ENCODE measurements at places on chromosomes 2 and 18. TPM values are rescaled to one million over a fixed set of nuclear protein-coding genes. Genes with fewer than 3 reads are reported as not detected.
A peak's percentile ranks its signal among the peaks of the same experiment; 100 is the strongest.

The POMC gene
- 23.4 TPM for total RNA-seq

The ABCB11 gene
- total RNA-seq: 0.27 TPM

DNA sequence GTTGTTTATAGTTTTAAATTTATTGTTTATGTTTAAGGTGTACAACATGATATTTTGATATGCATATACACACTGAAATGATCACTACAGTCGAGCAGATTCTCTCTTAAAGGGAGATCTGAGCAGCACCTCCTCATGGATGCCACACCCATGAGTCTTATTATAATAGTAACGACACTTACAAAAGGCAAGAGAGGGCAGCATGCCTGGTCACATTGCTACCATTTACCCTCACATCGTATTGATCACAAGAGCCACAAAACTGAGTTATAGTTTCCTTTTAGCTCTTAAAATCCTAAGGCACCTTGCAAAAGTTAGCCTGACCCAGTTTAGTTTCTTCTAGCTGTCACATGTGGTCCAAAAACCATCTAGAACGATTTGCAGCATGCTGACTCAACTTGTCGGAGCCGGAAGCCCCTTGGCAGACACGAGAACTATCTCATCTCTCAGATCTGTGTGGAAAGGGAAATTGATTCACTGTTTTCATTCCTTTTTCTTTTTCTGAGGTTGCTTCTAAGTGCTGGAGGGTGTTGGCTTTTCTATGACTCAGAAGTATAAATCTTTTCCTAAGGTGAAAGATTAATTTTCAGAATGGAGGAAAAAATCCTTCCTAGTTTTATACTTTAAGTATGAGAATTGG, 85.3 kb downstream of the CDC42EP3 start:
- peak; percentile 46 for DNase-seq

- DNase-seq: no peak
Observed at GRCh38 chr2:58539973-58540372, 298.8 kb upstream of the FANCL start.

The TMEM247 gene
- not detected for total RNA-seq

DNA sequence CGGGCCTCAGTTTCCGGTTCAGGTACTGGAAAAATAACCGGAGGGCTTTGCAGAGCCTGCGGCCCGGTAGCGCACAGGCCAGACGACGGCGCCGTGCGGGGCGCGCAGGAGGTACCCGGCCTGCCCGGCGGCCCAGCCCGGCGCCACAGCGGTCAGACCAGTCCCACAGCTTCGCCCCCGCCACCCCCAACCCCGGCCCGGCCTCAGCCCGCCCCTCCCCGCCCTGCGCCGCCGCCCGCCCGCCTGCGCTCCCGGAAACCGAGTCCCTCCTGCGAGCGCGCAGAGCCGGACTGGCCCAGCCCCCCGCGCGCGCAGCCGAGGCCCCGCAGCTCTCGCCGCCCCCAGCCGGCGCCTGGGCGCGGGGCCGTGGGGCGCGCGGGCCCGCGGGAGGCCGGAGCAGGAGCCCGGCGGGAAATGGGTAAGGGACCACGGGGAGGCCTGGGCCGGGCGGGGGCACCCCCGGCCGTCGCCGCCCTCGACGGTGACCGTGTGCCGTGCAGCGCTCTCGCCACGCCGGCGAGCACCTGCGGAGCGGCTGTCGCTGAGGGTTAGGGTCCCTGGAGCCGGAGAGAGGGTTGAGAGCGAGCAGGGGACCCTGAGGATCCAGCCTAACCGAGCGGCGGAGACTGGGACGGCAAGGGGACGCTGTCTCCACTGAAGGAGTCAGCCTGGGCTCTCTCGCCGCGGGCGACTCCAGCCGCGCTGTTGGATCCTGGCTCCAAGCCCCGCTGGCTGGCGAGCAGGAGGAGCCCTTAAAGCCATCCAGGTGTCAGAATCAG, 16.5 kb upstream of the PSD4 start:
- DNase-seq: no peak

GRCh38 chr2:177287814-177288213, 23.3 kb upstream of the NFE2L2 start:
- no peak for DNase-seq

- no peak for DNase-seq
Observed at GRCh38 chr2:121038891-121039616, 245.9 kb downstream of the TFCP2L1 start.

GRCh38 chr2:152644189-152644873, 72.9 kb downstream of the PRPF40A start:
- DNase-seq: no peak

DNA sequence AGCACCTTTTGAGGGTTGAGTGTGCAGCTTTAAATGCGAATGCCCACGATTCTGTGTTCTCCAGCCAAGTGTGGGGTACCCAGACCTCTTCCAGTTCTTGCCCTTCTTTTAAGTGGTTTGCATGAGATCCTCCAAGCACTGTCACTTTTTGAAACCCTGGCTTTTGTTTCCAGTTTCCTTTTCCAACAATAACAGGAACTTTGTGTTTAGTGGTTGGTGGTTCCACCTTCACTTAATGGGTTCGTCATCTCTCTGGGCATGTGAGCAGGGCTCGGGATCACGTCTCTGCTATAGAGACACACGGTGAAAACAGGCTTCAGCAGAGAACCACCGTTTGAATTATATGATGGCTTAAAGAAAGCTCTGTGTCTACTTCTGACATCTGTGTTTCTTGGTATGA, 197.6 kb downstream of the LDLRAD4 start:
- no peak for DNase-seq

GRCh38 chr18:35334821-35335220, 9.4 kb downstream of the ZNF24 start:
- DNase-seq: no peak

DNA sequence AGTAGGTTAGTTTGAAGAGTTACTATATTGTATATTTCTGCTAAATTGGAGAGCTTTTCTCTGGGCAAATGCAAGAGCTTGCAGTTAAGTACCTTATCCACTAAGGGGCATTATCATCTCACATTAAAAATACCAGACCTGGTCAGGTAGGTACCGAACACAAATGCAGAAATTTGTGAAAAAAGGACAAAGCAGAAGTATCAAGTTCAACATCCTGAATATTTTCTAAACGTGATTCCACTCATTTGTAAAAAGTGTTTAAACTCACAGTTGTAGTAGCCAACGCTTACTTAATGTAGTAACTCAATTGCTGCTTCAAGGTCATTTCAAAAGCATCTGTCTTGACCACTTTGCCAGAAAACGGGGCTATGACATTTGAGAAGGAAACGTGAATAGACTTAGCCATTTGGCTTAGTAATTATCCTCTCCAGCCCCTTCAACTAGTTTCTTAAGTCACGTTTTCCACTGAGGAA, 52.1 kb downstream of the CYRIA start:
- DNase-seq: peak; percentile 66

The GREB1L gene
- total RNA-seq: not detected

GRCh38 chr2:197113275-197113711, 186.8 kb upstream of the PGAP1 start:
- no peak for DNase-seq

DNA sequence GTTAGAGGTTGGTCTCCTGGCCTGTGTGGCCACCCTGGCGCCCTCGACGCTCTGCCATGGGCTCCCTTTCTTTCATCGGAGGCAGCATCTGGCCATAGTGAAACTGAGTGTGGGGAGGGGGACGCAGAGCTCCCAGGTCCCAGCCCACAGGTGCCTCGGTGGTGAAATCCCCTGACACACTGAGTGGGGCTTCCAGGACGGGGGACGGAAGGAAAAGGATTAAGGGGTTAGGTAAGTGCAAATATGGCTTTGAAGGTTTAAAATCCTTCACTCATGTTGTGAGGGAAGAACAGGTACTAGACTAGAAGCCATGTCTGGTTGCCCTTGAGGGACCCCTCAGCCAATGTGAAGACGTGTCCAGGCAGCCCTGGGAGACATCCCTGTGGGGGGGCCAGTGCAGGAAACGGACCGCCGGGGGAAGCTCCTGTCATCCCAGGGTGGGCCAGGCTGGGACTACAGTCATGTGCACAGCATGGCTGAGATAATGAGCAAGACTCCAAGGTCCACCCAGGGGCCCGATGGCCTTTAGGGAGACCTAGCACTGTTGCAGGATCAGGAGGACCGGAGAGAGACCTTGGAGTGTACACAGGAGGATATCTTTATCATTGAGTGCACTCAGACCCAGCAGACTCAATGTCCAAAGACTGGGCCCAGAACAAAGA, 36.3 kb downstream of the RTP5 start:
- DNase-seq: no peak

GRCh38 chr18:32802591-32803451, 30.0 kb upstream of the KLHL14 start:
- DNase-seq: no peak

The FOXI3 gene
- total RNA-seq: not detected

The C2orf15 gene
- total RNA-seq: 1.6 TPM

The ERBB4 gene
- not detected for total RNA-seq

DNA sequence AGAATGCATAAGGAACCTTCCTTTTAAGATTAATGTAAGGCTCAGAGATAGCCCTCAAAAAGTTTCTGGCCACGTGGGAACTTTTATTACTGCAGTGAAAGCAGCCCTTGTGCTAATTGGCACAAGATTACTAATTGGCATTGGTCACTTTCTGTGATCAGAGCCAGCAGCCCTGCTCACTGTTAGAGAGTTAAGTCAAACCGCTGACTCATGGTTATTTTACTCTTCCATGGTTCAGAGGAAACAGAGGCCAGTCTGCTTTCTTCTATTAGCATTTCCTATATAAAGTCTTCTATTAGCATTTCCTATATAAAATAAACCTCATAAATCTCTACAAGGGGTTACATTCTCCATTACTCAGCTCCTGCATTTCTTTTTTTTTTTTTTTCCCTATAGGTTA, 1.5 kb upstream of the SLC35G4 start:
- no peak for DNase-seq

DNA sequence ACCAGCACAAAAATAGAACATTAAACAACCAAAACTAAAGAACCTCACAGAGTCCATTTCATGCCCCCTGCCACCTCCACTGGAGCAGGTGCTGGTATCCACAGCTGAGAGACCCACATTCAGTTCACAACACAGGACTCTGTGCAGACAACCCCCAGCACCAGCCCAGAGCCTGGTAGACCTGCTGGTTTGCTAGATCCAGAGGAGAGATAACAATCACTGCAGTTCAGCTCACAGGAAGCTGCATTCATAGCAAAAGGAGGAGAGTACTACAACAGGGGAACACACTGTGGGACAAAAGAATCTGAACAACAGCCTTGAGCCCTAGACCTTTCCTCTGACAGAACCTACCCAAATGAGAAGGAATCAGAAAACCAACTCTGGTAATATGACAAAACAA, 326.7 kb downstream of the METTL4 start:
- no peak for DNase-seq

The SLC38A11 gene
- not detected for total RNA-seq

- DNase-seq: no peak
Observed at GRCh38 chr2:60474301-60474700, 79.2 kb downstream of the BCL11A start.

The GRHL1 gene
- total RNA-seq: 0.54 TPM

- no peak for DNase-seq
Observed at GRCh38 chr18:55695091-55695490, 107.1 kb upstream of the TCF4 start.

DNA sequence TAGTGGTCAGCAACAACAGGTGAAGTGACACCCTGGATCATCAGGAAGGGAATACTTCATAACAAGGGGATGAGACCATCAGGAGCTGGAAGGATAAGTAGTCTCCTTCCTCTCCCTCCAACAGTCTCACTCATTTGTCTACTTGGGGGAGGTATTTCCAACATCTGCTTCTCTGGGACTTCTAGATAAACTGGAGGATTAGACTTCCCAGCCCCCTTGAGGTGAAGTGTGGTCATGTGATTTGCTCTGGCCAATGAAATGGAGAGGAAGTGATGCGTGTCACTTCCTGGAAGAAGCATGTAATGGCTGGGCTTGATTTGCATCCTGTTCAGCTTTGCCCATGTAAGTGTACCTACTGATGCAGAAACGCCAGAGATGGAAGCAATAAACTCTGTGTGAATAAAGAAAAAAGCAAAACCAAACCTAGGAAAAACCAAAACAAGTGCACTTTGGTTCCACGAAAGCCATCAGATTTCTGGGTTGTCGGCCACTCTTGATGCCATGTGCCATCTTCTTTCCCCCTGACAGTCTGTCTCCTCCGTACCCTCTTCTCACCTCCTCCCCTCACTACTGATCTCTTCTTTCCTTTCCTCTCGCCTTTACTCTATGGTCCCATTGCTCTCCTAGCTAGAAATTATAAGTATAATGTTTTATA, 76.1 kb upstream of the DNMT3A start:
- DNase-seq: no peak

The ASIC4 gene
- total RNA-seq: 0.27 TPM

The OSGEPL1 gene
- 4.6 TPM for total RNA-seq

DNA sequence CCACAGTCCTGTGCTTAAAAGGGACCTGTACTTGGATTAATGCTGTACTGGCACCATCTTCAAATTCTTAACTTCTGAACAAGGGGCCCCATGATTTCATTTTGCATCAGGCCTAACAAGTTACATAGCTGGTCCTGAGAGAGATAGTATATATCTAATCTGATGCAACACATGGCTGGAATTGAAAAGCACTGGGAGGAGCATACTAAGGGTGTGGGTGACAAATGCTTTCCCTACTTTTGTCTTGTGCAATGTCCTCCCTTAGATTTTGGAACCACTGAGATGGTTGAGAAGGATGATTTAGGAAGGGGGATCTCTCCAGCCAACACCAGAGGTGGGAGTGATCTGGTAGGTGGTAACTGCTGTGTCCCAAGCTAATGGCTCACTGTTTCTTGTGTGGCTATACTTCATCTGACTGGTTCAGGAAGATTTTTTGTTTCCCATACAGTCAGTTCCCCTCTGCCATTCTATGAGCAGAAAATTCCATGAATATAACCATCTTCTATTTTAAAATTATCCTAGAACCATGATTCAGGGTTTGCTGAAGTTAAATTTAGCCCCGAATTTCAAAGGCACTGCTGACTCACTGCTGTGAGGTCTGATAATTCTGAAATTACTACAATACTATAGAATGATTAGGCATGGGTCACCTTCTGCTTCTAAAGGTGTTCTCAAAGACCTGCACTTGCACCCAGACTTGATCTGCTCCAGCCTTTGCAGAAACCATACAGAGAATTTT, 108.3 kb upstream of the NCKAP5 start:
- no peak for DNase-seq

- peak; percentile 70 for DNase-seq
Observed at GRCh38 chr18:59881728-59882656, 17.8 kb upstream of the PMAIP1 start.

GRCh38 chr2:240398661-240399267, 36.7 kb upstream of the GPC1 start:
- DNase-seq: no peak

- DNase-seq: no peak
Observed at GRCh38 chr2:217983276-217984233, 19.2 kb downstream of the TNS1 start.

GRCh38 chr2:46837704-46838103, 77.9 kb downstream of the MCFD2 start:
- no peak for DNase-seq

- DNase-seq: no peak
Observed at GRCh38 chr2:135189148-135189547, 137.1 kb downstream of the RAB3GAP1 start.

DNA sequence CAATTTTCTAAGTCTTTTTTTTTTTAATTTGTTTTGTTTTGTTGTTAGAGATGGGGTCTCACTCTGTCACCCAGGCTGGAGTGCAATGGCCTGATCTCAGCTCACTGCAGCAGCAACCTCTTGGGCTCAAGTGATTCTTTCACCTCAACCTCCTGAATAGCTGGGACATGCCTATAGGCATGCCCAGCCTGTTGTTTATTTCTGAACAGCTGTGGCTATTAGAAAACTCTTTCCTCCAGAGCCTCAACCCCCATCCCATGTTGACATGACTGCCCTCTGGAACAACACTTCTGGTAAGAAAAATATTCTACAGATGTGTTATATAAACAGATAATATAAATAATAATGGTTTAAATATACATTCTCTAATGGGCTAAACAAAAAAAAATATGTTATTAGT, 44.4 kb upstream of the TWSG1 start:
- DNase-seq: no peak
